ENCODE measurements at places on chromosomes 12 and 14. TPM values are rescaled to one million over a fixed set of nuclear protein-coding genes. Genes with fewer than 3 reads are reported as not detected.

- DNase-seq = peak; percentile 51
These were observed 618 bp downstream of the RNF34 start for GRCh38 chr12:121400332-121401139.

Gene AGAP2
- under 0.01 TPM for total RNA-seq

- no peak for DNase-seq
These were observed 274.7 kb downstream of the SEC23A start for GRCh38 chr14:38828183-38828827.

DNA sequence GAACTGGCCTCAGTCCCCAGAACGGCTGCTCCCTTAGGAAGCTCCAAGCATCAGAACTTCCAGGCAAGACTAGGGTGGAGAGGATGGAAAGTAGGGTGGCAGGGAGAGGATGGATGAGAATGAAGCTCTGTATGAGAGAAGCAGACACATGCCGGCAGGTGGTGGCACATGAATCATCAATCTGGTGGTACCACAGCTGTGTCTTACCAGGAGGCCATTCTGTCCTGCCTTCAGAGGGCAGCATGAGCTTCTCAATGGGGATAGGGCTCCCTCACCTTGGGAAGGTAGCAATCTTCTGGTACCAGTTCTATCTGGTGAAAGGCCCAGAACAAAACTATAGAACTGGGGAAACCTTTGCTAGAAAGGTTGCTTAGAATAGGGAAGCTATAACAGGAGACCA is 55.4 kb upstream of the PYGL start:
- no peak for DNase-seq

- DNase-seq = no peak
These were observed 459 bp downstream of the PPFIBP1 start for GRCh38 chr12:27524494-27524835.

- DNase-seq = peak; percentile 32
These were observed 479.4 kb upstream of the DCN start for GRCh38 chr12:91662021-91662420.

- DNase-seq = no peak
These were observed 60.7 kb downstream of the SPPL3 start for GRCh38 chr12:120843472-120843871.

GRCh38 chr14:78358591-78358990 is 188.4 kb downstream of the NRXN3 start:
- peak; percentile 14 for DNase-seq

- peak; percentile 25 for DNase-seq
These were observed 211.9 kb upstream of the TBX3 start for GRCh38 chr12:114895827-114896226.

DNA sequence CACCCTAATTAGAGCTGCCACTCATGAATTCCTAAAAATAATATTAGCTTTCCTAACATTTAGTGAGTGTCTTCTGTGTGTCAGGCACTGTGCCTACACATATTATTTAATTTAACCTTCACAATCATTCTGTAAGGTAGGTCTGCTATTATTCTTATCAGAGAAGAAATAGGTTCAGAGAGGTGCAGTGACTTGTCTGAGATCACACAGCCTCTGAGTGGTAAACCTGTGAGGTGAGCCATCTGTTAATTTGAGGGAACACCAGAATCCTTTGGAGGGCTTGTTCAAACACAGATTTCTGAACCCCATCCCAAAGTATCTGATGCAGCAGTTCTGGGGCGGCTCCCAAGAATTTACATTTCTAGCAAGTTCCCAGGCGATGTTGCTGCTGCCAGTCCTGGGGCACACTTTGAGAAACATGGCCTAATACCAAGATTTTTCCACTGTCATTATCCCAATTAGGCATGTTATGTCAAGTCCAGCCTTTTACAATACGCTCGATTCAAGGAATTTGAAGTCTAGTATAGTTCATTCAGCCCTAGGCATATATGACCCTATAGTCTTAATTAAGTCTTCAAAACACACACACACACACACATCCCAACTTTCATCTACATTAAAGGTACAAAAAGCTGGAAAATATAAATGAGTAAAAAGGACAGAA is 19.9 kb upstream of the COX6A1 start:
- no peak for DNase-seq

Gene DEPDC4
- 1.2 TPM for total RNA-seq

DNA sequence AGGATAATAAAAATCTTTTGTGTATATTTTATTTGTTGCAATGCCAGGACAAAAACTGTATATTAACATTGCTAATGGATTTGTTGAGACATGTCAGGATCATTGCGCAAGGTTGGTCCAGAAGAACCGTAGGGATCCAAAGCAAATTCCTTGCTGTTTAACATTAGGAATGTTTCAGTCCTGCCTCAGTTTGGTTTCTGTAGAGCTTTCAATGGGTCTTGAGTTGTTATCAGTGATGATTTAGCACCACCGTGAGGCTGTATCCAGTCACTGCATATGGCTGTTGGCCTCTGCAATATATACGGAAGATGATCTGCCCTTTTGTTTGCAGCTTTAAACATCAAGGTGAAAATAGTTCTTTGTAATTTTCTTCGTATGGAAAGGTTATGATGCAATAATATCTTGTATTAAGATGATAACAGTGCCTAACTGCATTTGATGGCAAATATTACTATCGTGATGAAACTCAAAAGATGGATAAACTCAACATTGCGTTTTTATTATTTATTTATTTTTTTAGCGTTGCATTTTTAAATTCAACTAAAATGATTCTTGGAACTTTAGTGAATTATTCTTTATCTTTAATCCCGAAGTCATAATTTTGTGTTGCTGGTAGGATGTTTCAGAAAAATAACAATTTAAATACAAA is 231.2 kb downstream of the AKAP6 start:
- peak; percentile 87 for DNase-seq

GRCh38 chr14:23929822-23930294 is 23.7 kb upstream of the DHRS4 start:
- DNase-seq = peak; percentile 55

DNA sequence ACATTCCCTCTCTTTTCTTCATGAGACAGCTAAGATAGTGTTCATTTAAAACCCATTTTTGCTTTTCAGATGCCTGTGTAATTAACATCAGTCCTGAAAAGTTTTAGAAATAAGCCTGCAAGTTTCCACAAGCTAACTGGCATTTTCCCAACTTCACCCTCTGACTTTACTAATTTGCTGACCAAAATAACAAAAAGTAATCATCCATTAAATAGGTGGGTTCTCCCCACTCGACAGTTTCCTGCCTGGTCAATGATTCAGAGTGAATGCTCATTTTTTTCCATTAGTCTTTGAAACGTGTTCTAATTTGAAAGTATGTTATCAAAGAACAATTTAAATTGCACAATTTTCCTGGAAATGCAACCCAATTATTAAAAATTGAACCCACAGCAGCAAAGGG is 23.6 kb downstream of the NELL2 start:
- no peak for DNase-seq

GRCh38 chr12:91080041-91080440 is 22.2 kb upstream of the KERA start:
- DNase-seq = no peak

DNA sequence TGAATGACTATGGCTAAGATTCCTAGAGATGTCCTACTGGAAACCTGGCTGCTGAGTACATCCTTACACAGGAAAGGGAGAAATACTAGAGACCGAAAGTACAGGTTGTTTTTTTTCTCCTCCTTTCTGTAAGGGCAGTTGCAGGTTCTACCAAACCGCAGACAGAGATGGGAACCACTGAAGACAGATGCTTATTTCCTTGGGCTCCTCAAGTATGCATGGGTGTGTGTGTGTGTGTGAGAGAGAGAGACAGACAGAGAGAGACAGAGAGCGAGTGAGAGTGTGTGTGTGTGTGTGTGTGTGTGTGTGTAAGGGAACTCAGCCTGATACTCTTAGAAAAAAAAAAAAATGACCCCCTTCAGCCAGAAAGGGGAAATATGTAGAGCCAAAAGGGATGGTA is 42.5 kb downstream of the MAP4K5 start:
- peak; percentile 9 for DNase-seq

DNA sequence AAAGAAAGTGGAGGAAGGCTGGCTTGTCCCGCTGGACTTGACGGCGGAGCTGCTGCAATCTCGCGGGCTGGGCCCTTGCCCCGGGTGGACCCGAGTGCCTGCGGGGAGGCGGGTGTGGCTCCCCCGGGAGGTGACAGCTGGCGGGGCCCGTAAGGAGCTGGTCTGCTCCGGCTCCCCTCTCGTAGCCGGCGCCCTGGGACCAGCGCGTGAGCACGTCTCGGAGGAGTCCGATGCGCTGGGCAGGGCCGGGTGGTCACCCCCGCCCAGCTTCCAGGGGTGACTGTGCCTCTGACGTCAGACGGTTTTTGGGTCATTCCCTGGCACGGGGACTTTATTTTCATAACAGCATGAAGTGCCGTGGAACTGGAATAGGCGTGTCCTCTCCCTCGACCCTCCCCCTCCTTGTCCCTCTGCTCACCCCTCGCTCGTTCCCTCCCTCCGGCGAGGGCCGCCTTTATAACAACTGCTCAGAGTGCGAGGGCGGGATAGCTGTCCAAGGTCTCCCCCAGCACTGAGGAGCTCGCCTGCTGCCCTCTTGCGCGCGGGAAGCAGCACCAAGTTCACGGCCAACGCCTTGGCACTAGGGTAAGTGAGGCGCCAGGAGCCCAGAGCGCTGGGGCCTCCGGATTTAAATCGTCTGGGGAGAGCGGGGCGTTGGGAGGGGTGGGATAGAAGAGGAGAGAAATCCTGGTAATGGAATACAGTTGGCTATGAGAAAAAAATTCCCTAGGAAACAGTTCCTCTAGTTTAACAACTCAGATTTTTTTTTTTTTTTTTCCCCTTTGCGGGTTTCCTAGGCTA is at the start of gene GPRC5A:
Gene GPRC5A, plus strand, starts transcription at position 483 of the 801 bp plus-strand sequence. CDS start 16,688 bp downstream, outside the sequence.
- DNase-seq = peak; percentile 95

Gene MYO1H
- total RNA-seq = not detected

Gene NFATC4
- total RNA-seq = 59.9 TPM

Gene MYF5
- not detected for total RNA-seq

- peak; percentile 21 for DNase-seq
These were observed 1.3 kb downstream of the UNG start for GRCh38 chr12:109098651-109099050.

Gene WNT1
- total RNA-seq = not detected

Gene P2RX4
- 59.8 TPM for total RNA-seq

Gene SLC8A3
- total RNA-seq = under 0.01 TPM

DNA sequence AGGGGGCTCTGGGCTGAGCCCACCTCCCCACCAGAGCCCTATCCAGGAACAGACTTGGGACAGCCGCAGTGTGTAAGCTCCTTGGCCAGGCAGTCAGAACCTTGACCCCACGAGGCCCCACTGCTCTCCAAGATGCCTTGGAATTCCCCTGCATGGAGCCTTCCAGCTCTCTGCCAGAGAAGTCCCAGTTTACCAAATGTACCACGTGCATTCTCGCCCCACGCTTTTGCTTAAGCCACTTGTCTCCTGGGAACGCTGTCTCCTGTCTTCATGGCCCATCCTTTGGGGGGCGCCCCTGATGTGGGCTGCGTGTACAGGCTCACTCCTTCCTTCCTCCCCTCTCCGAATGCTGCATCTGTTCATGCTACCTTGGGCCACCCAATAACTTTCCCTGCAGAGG is 7.9 kb downstream of the FAIM2 start:
- no peak for DNase-seq

DNA sequence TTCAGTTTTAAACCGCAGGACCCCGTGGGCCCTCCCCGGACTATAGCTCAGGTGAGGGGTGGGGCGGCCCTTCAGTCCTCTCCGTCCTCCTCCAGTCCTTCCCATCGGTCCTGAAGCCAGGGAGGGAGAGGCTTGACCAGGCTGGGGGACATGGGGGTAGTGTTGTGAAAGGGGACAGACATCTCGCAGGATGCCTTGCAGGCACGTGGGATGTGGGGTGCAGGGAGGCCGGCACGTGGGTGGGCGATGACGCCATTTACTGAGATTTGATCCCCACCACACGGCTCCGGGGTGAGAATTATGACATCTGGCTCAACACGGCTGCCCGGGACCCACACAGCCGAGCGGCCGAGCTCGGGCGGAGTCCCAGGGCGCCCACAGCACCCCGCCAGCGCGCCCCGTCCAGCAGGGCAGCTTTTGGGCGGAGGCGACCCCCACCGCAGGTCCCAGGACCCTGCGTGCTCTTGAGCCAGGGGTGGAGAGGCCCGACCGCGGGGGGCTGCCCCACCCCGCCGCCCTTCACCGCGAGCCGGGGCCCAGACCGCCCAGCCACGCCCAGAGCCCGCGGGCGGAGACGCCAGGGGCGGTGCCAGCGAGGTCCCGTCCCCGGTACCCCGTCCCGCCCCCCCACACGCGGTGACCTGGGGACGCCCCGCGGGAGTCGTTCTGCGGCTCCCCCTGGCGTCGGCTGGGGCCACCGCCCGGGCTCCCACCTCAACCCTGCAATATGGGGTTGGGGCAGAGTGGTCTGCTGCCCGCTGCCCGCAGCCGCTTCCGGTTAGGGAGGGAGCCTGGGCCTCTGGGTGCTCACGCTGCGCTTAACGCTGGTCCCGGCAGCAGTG is 3.3 kb upstream of the EXOC3L4 start:
- peak; percentile 19 for DNase-seq

DNA sequence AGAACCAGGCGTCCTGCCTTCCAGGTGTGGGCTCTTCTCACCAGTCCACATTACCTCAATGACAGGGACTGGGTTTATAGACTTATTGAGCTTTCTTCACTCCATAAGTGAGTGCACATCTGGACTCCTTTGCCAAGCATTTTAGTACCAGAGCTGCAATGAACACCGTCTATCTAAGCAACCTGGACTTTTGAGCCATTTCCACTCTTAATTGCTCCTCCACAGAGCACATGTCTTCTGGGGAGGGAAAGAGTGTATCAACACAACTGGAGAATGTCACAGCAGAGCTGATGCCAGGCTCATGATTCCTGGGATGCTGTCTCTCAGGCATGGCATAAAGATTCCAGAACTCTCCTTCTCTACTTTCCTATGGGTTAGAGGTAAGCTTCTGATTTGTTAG is 43.0 kb upstream of the BDKRB2 start:
- no peak for DNase-seq

GRCh38 chr12:112198120-112198733 is 72.9 kb downstream of the TRAFD1 start:
- DNase-seq = peak; percentile 61

- no peak for DNase-seq
These were observed 15.9 kb upstream of the LRRK2 start for GRCh38 chr12:40208707-40209446.

DNA sequence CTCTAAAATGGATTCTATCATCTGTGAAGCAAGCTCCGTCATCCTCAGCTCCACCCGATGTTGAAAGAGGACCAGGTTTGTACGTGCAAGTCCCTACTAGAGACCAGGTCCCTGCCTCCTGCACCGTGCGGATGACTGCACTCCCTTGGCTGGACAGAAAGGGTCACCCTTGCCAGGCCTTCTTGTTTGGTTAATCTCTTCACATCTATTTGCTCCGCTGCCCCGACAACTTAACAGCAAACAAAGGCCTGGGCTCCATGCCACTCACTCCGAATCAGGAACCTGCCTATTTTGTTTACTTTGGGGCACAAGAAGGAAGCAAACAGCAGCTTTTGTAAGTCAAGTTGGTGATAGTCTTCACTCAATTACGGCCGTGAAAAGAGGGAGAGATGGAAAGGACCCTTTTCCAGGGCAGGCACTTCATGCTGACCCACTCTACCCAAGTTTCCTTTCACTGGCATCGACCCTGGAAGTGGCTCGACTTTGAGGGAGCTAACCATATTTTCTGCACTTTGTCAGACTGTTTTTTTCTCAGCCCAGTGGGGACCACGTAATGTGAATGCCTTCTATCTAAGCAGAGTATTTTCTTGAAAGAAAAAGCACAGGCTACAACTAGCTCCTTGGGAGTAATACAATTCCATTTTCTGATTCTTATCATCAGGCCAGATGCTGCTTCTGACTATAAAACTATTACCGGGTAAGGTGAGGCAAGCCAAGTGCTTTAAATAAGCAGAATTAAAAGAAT is 202.6 kb downstream of the FOXN3 start:
- DNase-seq = peak; percentile 16

Gene FGF6
- not detected for total RNA-seq

Measured in fibroblast of lung (primary cell).